ENCODE measurements at places on chromosomes 16 and 17.

GRCh38 chr17:75473246-75473645 is 16.8 kb downstream of the TMEM94 start:
- DNase-seq: no peak

GRCh38 chr17:17915183-17915582 is 57.0 kb downstream of the TOM1L2 start:
- no peak for DNase-seq

DNA sequence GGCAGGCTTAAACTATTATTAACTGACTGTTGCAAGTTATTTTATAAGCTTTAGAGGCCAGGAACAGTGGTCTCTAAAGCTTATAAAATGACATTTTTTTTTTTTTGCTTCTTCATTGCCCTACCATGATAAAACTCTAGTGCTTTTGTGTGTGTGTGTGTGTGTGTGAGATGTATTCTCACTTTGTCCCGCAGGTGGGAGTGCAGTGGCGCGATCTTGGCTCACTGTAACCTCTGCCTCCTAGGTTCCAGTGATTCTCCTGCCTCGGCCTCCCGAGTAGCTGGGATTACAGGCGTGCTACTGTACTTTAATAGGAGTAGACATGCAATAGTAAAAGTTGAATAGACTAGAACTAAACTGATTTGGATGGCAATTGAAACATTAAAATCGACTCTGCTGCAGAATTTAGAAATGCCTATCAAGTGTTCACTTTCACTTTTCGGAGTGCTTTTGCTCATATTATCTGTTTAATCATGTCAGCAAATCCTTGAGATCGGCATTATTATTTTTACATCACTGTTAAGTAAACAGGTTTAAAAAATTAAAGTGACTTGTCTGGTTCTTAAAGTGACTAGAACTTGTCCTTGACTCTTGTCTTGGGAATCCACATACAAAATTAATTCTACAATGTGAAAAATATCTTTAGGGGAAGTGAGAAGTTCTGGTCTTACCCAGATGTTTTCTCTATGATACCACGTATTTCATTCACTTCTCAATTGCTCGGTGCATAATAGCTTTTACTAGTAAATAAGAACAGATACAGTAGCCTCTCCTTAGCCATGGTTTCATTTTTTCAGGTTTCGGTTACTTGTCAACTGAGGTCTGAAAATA is 8.4 kb upstream of the PCTP start:
- DNase-seq: no peak

GRCh38 chr16:48124266-48124665 is 31.5 kb downstream of the ABCC12 start:
- DNase-seq: no peak

All from CD4-positive, alpha-beta memory T cell (primary cell).